NCI-H1436 treated with DMSO at 0.1 percent for 48 hours (cell line): ENCODE measurements at places on chromosomes 11 and 22.

DNA sequence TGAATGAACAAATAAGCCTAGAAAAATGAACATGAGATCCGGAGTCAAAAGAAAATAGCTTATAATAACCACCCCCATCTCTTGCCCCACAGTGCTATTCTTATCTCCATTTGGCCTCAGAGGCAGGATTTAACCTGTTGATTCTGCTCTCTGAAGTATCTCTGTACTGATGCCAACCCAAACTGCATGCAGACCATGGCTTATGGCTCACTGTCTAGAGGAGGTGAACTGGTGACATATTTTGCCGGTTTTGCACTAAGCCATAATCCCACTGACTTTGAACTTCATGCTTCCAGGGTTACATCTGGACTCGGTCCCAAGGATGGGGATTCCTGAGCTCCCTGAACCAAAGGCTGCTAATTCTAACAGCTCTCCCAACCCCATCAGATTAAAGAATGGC is 397.1 kb downstream of the TENM4 start:
- no peak for DNase-seq

DNA sequence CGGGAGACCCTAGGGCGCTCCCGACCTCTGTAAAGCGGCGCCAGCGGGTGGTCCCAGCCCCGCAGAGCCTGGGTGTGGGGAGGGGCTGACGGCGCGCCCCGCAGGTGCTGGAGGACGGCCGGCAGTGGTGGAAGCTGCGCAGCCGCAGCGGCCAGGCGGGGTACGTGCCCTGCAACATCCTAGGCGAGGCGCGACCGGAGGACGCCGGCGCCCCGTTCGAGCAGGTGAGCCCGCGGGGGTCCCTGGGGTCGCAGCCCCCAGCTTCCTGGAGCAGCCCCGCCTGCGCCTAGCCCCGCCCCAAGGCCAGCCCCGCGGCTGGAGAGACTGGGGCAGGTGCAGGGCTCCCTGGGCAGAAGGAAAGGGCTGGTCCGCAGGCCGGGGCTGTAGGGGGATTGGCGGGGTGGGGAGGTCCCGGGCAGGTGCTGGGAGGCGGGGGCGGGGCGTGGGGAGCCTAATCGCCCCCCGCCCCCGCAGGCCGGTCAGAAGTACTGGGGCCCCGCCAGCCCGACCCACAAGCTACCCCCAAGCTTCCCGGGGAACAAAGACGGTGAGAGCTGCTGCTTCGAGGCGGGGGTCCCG is 19.7 kb downstream of the EPS8L2 start:
- no peak for DNase-seq

GRCh38 chr11:12233602-12233925 is 123.2 kb downstream of the MICAL2 start:
- DNase-seq: no peak

DNA sequence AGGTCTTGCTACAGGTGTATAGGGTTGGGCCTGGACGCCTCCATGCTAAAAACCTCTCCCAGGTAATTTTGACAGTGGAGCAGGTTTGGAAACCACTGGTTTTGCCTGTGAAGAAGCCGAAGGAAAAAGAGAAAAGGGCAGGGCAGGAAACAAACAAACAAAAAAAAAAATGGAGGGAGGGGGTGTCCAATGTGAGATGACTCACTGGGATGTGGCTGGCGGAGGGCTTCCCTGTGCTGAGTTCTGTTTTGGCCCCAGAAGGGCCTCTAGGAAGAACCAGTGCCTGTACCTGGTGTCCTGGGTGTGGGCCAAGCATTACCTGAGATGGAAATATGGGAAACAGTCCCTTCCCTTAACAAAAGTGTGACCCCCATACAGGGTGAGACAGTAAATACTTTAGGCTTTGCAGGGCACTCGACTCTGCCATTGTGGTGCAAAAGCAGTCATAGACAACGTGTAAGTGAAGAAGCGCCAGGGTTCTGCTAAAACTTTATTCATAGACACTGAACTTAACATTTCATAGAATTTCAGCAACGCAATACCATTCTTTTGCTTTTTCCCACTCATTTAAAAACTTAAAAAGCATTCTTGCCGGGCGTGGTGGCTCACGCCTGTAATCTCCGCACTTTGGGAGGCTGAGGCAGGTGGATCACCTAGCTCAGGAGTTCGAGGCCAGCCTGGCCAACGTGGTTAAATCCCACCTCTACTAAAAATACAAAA is 9.5 kb upstream of the DGKZ start:
- DNase-seq: no peak

GRCh38 chr22:27057717-27058116 is 400.3 kb downstream of the MIAT start:
- DNase-seq: no peak

GRCh38 chr11:18027475-18027874 is 14.6 kb upstream of the SERGEF start:
- no peak for DNase-seq

DNA sequence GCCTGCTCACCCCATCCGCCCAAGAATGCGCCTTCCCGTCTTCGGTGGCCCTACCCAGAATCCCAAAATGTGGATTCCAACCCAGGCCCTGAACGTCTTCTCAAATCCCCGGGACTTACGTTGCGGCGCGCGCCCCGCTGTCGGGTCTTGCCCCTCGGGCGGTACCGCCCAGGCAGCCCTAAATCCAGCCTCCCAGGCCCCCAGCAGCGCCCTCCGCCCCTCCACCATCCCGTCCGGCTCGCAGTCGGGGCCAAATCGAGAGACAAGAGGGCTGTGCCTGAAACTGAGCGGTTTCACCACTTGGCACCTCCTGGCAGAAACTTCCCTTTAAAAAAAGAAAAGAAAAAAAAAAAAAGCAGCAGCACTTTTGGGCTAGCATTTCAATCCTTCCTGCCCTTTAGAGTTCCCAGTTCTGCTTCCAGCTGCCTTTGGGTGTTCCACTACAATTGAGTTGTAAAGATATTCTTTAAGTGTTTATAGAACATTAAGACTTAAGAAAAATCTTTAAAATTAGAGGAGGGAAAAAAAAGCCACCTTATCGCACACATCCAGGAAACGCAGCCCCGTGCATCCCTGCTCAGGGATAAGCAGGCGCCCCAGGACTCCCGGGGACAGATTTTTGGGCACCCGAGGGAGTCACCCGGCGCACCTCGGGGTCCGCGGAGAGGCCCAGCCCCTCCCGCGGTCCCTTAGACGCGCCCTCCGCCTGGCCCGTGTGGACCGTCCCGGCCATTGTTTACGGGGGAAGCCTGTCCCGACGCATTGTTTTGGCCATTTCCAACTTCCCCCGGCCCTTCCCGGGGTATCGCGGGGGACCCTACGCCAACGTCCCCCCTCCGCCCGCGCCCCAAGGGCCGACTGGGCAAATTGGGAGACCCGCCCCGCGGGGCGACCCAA is 57.6 kb downstream of the KCNJ4 start:
- no peak for DNase-seq

- no peak for DNase-seq
Measured at GRCh38 chr11:47035108-47035507, 98.5 kb downstream of the CSTPP1 start.

DNA sequence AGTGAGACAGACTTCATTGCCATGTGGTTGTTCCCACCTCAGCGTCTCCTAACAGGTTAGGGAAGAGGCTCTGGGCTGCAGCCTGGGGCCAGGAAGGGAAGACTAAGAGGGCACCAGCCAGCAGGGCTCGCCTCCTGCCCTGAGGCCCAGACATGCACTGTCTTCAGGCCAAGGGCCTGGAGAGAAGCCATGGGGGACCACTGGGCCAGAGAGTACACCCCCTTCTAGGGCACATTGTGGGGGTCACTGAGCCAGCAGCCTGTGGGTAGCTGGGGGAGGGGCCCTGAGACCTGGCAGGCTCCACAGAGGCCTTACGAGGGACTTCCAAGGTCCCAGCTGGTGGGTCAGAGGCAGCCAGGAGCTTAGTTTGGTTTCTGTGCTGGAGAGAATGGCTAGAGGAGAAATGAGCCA is 25.0 kb upstream of the MYRF start:
- DNase-seq: no peak

GRCh38 chr11:2742611-2743426 is 43.0 kb upstream of the KCNQ1OT1 start:
- no peak for DNase-seq

GRCh38 chr11:31328697-31329096 is 40.8 kb downstream of the DCDC1 start:
- DNase-seq: no peak

GRCh38 chr22:40108396-40108795 is 69.3 kb upstream of the TNRC6B start:
- no peak for DNase-seq

DNA sequence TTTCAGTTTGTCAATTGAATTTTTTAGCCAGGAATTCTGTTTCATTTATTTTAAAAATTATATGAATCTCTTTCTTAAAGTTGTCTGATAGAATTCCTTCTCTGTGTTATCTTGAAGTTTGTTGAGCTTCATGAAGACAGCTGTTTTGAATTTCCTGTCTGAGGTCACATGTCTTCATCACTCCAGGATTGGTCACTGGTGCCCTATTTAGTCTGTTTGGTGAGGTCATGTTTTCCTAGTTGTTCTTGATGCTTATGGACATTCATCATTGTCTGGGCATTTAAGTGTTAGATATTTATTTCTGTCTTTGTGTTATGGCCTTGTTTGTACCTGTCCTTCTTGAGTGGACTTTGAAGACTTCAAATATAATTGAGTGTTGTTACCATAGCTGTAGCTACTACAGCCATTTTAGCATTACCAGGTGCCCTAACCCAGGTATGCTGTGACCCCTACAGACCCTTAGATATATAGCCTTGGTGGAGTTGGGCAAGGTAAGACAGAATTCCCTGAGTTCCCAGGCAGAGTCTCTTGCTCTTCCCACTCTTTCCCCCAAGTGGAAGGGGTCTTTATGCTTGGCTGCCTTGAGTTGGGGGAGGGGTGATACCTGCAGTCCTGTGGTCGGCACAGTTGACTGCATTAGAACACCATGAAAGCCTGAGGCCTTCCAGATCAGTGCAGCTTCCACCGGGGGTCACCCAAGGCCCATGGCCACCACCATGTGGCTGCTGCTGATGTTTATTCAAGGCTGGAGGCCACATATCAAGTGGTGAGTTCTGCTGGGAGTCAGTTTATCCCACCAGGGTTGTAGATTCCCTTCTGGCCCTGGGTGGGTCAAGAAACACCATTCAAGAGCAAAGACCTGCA is 229.6 kb downstream of the DYNC2H1 start:
- no peak for DNase-seq

GRCh38 chr11:19924311-19924710 is 211.7 kb downstream of the NAV2 start:
- no peak for DNase-seq
